Ecto neural progenitor cell (in vitro differentiated cells): ENCODE measurements at places on chromosomes 16 and 17.
A peak's percentile ranks its signal among the peaks of the same experiment; 100 is the strongest.

- no peak for DNase-seq
Observed at GRCh38 chr16:87344931-87345631, 27.9 kb upstream of the C16orf95 start.

DNA sequence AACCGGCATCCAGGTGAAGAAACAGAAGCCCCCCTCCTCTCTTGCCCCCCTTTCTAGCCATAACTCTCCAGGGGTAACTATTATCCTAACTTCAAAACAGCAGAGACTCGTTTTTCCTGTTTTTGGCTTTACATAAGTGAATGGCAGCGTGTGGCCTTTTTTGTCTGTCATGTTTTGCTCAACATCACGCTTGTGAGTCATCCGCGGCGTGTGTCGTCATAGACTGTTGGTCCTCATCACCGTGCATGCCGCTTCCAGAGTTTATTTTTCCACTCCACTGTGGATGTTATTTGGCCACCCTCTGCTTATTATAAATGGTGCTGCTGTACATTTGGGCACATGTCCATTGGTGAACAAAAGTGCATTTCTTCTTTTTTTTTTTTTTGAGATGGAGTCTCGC, 52.6 kb downstream of the ERN1 start:
- no peak for DNase-seq

GRCh38 chr16:87821376-87822107, 47.8 kb downstream of the SLC7A5 start:
- no peak for DNase-seq

DNA sequence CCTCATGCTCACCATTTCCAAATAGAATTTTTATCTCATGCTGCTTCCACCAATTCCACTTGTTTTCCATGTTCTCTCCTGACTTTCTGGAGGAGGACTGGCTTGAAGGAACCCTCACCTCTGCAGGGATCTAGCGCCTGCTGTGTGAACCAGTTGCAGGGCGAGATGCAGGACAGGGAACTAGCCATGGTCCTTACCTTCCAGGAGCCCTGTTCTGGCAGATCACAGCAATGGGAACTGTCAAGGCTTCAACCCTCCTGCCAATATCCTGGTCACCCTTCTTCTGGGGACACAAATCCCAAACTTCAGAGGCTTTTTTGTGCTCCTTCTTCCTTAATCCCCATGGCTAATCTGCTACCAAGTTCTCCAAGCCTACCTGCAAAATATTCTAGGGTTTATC, 60.4 kb upstream of the MMP2 start:
- DNase-seq: peak; percentile 51

GRCh38 chr17:65290616-65291015, 153.4 kb downstream of the RGS9 start:
- DNase-seq: no peak

DNA sequence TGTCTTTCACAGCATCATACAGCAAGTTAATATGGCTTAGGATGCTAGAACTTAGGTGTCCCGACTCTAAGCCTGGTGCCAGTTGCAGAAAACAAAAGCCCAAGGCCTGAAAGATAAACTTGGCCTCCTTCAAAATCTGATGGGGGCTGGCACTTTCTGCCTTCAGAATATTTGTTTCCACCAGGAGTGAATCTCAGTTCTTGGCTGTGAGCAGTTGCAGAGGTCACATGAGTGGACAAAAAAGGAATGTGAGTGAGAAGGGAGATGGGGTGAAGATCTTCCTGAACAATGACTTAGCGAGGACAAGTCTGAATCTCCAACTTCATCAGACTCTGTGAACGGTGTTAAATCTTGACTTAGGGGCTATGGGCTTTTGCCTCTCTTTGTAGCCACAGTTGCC, 46.6 kb downstream of the HOXB1 start:
- DNase-seq: no peak

- peak; percentile 69 for DNase-seq
Observed at GRCh38 chr17:8894673-8895578, 27.5 kb upstream of the PIK3R6 start.

GRCh38 chr16:80065541-80065940, 465.0 kb upstream of the MAF start:
- DNase-seq: no peak

DNA sequence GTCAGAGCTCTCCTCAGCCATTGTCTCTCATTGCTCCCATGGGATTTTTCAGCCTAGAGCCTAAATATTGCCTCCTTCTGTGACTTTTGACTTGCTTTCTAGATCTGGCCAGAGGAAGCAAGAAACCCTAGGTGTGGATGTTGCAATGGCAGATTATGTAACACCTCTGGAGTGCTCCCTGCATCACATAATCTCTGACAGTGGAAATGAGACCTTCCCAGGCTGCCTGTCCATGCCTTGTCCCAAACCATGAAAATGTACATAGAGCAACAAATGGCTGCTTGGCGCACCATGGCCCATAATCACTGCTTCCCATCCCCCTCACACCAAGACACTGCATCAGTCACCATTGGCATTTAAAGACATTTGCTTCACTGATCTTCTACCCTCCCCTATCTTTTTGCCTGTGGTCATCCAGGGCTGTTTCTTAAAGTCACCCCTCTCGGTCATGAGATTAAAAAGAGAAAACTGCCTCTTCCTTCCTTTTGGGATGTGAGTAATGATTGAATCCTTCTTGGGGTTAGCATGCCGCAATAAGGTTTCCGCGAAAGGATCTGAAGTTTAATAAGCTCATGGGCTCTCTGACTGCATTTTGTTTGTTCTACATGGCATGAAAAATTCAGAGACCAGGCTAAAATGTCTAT, 34.2 kb upstream of the CCL2 start:
- no peak for DNase-seq

DNA sequence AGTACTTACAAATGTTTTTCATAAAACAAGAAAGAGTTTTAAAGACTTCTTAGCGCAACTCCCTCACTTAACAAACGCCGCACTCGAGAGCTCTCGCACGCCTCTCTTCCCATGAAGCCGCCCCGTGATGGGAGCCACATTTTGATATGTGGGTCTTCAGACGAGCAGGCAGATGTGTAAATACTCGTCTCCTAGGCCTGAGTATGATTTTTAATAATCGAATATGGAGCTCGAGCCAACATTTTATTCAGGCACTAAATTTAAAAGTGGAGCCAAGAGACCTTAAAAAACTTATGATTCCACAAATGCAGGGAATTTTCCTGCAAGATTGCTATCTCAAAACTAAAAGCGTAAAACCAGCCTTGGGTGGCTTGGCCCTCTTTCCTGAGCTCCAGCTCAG, 55.4 kb downstream of the IRX6 start:
- no peak for DNase-seq

- DNase-seq: no peak
Observed at GRCh38 chr17:2782055-2782454, 14.2 kb upstream of the RAP1GAP2 start.

GRCh38 chr16:30775392-30776188, 11.4 kb downstream of the ZNF629 start:
- DNase-seq: peak; percentile 91

GRCh38 chr16:84294531-84295142, at the start of gene WFDC1:
Gene WFDC1, plus strand, starts transcription at chr16:84294878. Its CDS starts 94 bp downstream, at chr16:84294972.
- no peak for DNase-seq

DNA sequence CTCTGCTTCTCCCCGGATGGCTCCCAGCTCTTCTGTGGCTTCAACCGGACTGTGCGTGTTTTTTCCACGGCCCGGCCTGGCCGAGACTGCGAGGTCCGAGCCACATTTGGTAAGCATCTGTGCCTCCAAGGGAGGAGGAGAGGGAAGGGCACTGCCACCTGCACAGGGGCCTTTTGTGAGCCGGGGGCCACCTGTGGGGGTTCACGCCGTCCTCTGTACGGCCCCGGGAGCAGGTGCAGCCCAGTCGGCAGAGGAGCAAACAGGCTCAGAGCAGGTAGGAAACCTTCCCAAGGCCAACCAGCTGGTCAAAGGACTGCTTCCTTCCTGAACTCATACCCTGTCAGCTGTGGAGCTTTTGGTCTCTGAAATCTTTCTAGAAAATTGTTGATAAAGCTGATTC, 3.3 kb upstream of the EFNB3 start:
- no peak for DNase-seq

DNA sequence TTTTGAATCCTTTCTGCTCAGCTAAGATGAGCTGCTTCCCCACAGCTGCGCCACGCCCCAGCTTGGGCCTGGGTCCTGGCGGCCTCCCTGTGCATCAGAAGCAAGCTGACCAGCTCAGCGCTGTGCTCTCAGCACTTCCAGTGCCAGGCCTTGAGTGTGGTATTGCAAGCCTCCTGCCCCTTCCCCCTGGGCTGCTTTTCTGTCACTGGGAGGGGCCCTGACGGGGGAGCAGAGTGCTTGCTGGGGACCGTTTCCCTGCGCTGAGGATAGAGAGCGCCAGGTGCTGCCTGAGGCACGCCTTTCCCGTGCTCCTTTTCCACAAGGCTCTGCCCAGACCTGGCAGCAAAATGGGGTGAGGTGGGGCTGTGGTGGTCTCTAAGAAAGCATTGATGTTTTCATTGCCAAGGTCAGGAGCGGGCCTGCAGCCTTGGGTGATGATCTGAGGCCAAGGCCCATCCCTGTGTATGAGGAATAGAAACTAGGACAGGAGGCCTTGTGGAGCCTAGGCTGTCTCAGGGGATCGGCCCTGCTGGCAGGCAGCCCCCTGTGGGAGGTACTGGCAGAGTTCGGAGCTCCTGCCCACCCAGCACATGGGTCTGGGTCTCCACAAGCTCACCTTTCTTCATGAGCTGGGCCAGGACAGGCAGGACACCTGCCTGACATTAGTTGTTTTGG, 29.7 kb downstream of the POLR3E start:
- DNase-seq: no peak

GRCh38 chr16:51326131-51326856, 175.2 kb upstream of the SALL1 start:
- no peak for DNase-seq

GRCh38 chr17:76869496-76870376, 1.5 kb downstream of the MGAT5B start:
- peak; percentile 65 for DNase-seq

DNA sequence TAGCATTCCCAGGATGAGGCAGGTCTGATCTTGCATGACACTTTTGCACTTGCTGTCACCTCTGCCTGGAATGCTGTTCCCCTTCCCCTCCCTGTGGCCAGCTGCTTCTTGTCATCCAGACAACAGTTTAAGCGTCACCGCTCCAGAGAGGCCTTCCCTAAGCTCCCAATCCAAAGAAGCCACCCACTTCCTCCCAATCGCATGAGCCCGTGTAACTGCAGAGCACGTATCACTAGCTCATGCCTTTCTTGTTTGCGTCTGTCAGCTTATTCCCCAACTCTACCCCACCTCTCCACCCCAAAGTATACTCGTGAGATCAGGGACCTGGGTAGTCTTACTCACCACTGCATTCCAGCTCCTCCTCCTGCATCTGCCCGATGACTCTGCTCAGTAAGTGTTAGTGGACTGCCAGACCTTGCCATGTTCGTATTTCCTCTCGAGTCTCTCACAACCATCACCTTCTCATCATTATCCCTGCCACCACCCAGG, 92.8 kb downstream of the GAS7 start:
- DNase-seq: no peak

GRCh38 chr17:7674934-7675333, 12.4 kb downstream of the TP53 start:
- DNase-seq: no peak

- DNase-seq: no peak
Observed at GRCh38 chr16:75389096-75389690, 44.1 kb downstream of the CFDP1 start.

DNA sequence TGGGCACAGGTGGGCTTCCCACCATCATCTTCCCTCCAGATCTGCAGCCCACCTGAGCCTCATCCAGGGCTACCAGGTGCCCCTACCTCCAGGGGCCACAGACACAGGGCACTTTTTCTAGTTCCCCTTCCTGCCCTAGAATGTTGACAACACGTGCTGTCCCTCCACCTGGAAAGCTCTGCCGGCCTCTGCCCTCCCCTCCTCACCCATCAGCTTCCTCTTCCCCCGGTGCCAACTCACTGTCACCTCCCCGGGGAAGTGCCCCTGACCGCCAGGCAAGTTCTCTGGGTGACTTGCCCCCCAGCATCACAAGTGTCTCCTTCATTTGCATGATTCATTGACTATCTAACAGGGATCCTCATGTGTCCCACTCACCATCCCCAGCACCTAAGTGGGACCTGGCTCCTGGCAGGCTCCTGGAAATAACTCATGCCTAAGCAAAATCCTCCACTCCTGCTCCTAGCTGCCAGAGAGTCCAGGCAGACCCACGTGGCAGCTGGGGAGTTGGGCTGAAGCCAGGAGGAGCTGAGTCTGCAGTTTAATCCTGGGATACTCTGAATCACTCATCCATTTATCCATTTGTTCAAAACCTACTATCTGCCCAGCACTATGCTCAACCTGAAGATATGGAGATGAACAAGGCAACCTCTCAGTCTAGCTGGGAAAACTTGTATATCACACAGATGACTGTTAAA, 304.4 kb downstream of the FOXL1 start:
- DNase-seq: no peak

DNA sequence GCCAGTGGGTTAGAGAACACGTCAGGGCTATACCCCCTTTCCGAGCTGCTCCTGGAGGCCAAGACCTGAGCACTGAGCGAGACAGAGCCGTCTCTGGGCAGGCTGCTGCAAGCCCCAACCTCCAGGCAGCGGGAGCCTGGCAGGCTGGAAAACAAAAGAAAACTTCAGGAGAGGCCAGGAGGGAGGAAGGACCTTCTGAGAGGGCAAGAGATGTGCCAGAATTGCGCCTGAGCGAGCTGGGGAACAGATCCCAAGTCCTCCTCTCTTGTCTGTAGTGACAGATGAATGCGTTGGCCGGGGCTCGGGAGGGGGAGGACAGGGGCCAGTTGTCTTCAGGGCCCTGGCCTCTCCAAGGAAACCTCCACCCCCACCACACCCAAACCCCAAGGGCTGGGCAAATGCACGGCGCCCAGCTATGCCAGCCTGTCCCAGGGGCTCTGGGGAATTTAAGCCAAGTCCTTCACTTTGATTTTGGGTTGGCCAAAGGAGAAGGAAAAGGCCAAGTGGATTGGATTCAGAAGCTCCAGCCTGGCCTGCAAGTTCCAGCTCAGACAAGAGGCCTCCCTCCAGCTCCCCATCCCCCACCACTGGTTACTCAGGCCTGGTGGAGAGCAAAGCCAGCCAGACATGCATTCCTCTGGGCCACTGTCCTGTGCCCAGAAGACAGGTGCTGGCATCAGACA, 18.1 kb downstream of the SDK2 start:
- no peak for DNase-seq

DNA sequence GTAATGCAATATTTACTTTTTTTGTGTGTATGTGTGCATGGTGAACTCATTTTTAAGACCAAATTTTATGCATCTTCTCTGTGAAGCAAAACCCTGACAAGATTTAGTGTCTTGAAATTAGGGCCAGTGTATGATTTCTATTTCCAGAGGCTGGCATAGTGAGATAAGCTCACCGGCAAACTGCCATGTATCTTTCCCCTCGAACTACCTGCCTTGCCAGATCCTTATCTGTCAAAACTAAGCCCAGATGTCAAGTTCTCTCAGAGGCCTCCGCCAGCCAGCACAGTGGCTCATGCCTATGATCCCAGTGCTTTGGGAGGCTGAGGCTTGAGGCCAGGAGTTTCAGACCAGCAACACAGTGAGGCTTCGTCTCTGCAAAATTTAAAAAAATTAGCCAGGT, 10.0 kb downstream of the USP32 start:
- DNase-seq: no peak
